ENCODE measurements at places on chromosomes 12 and 14.

GRCh38 chr12:70252832-70253231 is 9.6 kb downstream of the CNOT2 start:
- H3K4me3 ChIP-seq: no peak overlapping the region
- DNase-seq: no peak
- peaks cover 34% of the 10 kb centered on the region for H3K4me1 ChIP-seq
- H3K27me3 ChIP-seq: no peaks in the 10 kb centered on the region
- H3K36me3 ChIP-seq: peaks cover 67% of the 10 kb centered on the region
- H3K27ac ChIP-seq: no peak overlapping the region

DNA sequence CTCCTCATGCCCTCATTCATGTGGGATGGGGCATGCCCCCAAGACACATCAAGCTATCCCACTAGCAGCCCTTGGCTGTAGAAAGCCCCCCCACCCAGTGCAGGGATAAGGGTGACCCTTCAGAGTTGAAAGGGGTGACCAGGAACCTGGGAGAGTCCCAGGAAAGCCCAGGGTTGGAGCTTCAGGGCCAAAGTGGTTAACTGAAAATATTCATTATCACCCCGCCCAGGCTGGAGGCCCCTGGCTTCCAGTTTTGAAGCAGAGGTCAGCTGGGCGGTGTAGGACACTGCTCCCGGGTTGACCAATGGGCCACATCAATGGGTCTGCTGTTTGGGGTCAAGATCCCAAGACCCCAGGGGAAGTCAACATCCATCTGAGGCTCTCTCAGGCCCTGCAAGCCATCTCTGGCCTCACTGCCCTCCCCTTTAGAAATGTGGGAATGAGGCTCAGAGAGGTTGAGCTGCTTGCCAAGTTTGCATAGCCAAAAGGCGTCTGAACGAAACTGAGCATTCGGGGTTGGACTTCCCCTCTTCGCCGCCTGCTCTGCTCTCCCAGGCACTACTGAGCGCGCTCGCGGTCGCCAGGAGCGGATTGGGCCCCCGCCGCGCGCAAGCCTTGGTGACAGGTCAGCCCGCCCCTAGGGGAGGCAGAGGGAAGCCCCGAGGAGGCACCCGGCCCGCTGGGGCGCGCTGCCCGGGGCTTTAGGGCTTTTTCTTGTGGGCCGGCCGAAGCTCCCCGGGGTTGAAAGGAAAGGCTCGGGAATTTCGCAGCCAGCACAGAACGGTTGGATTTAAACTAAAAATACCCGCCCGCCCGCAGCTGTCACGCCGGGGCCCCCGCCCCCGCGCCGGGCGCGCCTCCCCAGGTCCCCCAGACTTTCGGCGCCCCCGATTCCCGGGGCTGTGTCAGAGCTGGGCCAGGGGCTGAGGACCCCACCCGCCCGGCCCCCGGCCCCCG is 576 bp downstream of the SYNE3 start:
- H3K4me1 ChIP-seq: peaks cover 21% of the 10 kb centered on the region
- H3K27ac ChIP-seq: no peak overlapping the region
- peak overlapping the region; percentile 77 for H3K4me3 ChIP-seq
- peak; percentile 73 for DNase-seq
- H3K27me3 ChIP-seq: peaks cover 63% of the 10 kb centered on the region

DNA sequence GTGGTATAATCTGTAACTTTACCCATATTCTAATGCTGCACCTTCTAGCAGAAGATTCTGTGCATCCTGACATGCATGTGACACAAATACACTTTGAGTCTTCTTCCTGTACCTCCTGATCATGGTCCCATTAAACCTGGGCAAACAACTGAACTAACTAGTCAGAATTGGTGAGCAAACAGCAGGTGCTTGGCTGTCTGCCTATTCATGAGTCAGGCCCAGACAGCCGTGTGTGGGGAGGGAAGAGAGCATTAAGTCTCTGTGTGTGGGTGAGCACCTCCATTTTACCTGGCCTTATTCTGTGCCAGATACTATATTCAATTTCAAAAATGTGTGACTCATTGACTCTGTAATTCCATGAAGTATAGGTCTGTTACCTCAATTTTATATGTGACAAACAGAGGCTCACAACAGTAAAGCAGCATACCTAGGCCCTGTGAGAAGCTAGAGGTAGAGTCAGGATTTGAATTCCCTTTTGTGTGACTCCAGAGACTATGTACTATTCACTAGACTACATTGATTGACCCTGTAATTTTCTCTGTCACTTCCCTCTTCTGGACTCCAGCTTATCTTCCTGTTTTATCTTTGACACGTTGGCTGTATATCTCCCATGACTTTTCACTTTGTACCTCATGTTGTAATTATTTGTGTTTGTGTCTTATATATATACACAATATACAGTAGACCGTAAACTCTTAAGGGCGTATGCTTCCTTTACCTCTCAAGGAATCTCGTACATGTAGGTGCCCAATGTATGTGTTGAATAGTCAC is 32.2 kb downstream of the SUSD6 start:
- H3K27ac ChIP-seq: no peak overlapping the region
- no peak overlapping the region for H3K4me3 ChIP-seq
- DNase-seq: no peak
- peaks cover 41% of the 10 kb centered on the region for H3K36me3 ChIP-seq
- peaks cover 31% of the 10 kb centered on the region for H3K4me1 ChIP-seq

- no peak for DNase-seq
- H3K27ac ChIP-seq: no peak overlapping the region
- no peak overlapping the region for H3K4me3 ChIP-seq
Observed at GRCh38 chr14:102421411-102422057, 58.8 kb downstream of the TECPR2 start.

GRCh38 chr12:34218193-34219045 is 196.1 kb downstream of the ALG10 start:
- H3K36me3 ChIP-seq: peaks cover 11% of the 10 kb centered on the region
- H3K27ac ChIP-seq: no peak overlapping the region
- peaks cover 3% of the 10 kb centered on the region for H3K27me3 ChIP-seq
- H3K4me1 ChIP-seq: no peaks in the 10 kb centered on the region
- no peak overlapping the region for H3K4me3 ChIP-seq

DNA sequence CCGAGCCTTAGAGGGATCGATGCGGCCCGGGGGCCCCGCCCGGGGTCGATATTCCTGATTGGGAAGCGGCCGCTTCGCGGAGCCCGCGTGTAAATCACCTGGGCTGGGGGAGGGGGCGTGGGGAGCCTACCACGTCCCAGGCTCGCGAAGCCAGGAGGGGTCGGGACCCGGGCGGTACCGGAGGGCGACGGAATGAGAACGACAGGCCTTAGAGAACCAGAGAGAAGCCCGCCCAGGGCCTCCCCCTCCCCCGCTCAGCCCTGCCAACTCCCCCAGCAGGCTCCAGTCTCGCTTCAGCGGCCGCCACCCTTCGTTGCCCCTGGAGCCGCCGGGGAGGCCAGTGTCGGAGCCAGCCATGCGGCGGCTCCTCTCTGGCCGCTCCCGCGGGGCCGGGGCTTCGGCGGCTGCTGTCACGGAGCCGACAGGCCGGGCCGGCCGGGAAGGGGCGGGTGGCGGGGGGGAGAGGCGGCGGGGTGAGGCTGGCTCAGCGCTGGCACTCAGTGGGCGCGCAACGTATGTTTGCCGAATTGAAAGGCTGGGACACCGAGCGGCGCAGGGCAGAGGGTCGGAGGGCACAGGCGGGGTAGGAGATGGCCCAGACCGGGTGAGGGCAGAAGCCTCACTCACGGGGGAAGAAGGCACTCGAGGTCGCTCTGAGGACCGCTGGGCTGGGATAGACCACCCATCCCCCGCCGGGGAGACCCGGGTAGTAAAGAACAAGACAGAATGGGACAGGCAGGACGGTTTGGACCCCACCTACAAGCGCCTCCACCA is 1.4 kb upstream of the DNAJC22 start:
- H3K4me3 ChIP-seq: peak overlapping the region; percentile 78
- H3K27me3 ChIP-seq: peaks cover 88% of the 10 kb centered on the region
- H3K36me3 ChIP-seq: no peaks in the 10 kb centered on the region

DNA sequence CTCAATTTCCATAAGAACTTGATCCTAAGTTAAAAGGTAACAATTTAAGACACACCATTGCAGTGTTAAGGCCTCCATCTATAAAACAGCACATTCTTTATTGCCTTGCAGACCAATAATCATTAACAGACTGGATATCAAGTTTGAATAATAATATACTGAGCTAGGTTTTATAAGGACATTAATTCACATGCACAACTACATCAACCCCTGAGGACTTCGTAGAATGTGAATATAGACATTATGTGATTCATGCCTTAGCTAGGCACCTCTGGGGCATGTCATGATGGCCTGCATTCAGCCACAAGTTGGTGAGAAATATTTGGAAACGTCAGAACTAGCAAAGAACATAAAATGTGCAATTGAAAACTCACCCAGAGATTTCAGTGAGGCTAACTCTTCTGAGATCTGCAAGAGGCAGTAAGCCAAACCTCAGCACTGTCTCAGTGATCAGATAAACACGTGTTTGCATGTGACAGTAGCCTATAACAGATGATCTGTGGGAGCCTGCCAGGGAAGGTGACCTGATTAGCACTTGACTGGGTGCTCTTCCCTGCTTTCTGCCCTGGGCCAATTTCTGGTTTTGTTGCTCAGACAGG is 492.2 kb downstream of the FLRT2 start:
- H3K27ac ChIP-seq: no peak overlapping the region
- no peak overlapping the region for H3K4me3 ChIP-seq
- no peak for DNase-seq
- no peaks in the 10 kb centered on the region for H3K36me3 ChIP-seq
- no peaks in the 10 kb centered on the region for H3K4me1 ChIP-seq
- H3K27me3 ChIP-seq: peaks cover 4% of the 10 kb centered on the region

DNA sequence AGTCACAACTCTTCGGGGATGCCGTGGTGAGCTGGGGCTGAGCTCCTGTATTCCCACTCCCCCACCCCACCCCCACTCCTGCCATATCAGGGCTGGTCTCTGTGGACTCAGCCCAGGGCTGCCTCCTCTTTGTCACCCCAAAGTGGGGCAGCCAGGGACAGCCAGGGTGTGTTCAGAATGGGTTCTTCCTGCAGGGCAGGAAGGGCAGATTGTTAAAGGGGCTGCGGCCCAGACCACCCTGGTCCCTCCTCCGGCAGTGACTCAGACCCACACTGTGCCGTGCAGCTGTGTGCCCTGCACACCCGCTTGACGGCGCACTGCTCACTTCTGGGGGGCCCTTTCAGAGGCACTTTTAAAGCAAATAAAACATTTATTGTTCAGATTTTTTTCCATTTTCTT is 9.3 kb downstream of the SLC48A1 start:
- H3K4me3 ChIP-seq: no peak overlapping the region
- no peak for DNase-seq
- peaks cover 12% of the 10 kb centered on the region for H3K4me1 ChIP-seq
- H3K36me3 ChIP-seq: peaks cover 26% of the 10 kb centered on the region

DNA sequence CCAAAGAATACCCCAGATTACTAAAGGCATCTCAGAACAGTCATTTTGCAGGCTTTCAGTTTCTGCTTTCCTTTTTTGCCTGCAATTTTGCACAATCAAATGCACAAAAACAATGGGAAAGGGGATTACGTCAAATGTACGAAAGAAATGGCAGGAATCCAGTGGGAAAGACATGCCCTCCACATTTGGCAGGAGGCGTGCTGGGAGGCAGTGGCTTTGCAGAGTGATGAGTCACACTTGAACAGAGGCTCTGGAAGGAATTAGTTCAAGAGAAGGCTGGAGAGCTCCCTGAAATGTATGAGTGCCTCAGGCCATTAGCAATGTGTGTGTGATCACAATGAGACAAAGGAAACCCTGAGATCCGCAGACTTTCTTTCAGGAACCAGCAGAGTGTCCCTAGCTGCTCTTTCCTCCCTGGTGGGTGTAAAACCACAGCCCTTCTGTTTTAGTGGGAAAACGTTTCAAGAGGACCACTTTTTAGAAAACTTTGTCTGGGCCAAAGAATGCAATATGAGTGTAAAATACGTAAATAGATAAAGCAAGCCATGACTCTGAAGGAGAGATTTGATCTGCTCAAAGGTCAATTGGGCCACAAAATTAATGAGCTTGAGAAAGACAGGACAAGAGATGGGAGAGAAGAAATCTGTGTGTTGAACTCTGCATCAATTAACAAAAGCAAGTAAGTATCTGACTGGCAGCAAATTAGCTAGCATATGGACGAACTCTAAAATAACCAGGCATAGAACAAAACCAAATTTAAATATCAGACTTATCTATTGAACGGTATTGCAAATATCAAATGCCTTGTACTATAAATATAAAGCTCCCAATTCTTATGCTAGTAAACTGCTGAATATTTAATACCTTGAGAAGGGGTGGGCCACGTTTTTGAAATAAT is 155.4 kb upstream of the PDE3A start:
- peaks cover 17% of the 10 kb centered on the region for H3K4me1 ChIP-seq
- no peaks in the 10 kb centered on the region for H3K36me3 ChIP-seq
- H3K4me3 ChIP-seq: no peak overlapping the region
- peak overlapping the region; percentile 93 for H3K27ac ChIP-seq
- DNase-seq: peak; percentile 12

- H3K27me3 ChIP-seq: peaks cover 4% of the 10 kb centered on the region
- H3K4me1 ChIP-seq: peaks cover 30% of the 10 kb centered on the region
- no peak overlapping the region for H3K27ac ChIP-seq
Observed at GRCh38 chr14:85475113-85475512, 54.8 kb upstream of the FLRT2 start.

DNA sequence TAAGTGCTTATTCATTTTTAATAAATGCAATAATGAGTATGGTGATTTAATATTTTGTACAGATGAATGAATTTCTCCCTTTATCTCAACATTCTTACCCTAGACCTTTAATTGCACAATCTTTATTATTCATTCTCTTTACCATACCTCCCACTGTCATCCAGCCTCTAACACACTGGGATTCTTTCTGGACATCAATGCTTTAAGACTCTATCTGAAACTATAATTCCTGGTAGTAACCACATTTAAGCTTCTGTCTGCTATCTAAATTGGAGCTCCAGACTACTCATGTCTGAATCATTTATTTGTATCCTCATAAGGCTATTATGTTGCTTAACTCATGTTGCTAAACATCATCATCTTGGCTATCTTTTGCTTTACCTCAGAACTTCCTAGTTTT is 270.2 kb downstream of the ALG10B start:
- H3K4me1 ChIP-seq: peaks cover 29% of the 10 kb centered on the region
- H3K36me3 ChIP-seq: no peaks in the 10 kb centered on the region
- H3K27me3 ChIP-seq: no peaks in the 10 kb centered on the region
- no peak overlapping the region for H3K27ac ChIP-seq

DNA sequence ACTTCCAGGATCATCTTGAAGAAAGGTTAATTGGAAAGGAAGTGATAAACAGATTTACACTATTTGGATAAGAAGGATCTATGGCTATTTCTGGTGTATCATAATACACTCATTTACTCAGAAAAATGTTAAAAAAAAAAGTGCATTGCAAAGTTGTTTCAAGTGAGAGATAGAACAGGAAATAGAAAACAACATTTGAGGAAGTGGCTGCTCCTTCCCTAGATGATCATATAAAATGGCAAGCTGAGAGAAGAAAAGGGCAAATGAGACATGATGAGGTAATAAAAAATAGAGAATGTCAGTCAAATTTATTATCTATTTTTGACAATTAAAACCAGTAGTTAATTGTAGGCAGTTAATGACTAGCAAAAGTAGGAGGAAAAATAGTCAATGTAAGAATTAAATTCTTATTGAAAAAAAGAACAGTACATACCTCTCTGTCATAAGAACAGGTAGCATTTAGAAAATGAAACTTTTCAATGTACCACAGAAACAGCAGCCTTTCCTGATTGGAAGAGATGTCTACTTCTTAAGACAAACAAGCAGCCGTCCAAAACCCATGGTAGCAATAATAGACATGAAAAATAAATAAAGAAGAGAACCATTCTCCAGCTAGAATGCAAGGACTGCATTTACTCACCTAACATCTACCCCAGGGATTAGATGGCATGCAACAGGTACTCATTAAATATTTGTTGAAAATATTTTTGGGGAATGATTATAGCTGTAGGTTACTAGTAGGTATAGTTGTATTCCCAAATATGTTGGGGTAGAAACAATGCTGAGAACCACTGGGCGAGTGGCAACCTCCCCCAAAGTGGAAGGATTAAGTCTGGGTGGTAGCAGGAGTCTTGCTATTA is 63.9 kb upstream of the GRIP1 start:
- H3K4me1 ChIP-seq: peaks cover 9% of the 10 kb centered on the region
- no peak overlapping the region for H3K4me3 ChIP-seq
- peaks cover 9% of the 10 kb centered on the region for H3K27me3 ChIP-seq
- no peaks in the 10 kb centered on the region for H3K36me3 ChIP-seq
